ENCODE measurements at places on chromosomes 5 and 9.

DNA sequence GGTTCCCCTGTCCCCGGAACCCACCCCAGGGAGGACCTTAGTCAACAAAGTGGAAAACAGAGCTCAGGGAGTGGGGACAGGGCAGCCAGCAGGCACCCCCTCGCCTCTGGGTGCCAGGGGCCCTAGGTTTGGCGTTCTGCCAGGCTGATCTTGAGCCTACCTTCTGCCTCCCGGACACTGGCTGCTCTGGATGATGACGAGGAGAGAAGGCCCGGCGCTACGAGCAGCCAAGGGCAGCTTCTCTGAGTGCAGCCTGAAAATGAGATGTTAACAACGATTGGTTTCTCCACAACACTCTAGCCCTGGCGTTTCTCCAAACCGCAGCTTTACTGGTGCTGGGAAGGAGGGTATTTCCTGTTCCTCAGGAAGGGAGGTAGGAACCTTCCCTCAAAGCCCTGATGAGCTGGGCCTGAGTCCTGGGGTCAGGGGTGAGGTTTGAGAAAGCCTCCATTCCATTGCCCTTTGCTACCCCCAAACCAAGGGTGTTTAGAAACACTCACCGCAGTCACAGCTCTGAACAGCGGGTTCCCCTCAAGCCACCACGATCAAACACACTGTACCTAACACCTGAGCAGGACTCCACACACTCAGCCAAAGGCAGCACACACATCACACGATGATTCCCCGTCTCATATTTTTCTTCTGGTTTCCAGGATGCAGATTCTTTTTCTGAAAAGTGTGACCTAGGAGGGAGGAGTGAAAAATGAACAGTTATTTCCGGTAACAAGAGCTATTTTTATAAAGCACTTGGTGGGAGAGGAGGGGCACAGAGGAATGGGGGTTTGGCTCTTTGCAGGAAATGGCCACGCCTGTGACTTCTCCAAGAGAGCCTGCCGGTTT, at the start of gene STING1:
Gene STING1, minus strand, starts transcription at position 709 of the 840 bp plus-strand sequence. CDS start 1,054 bp downstream, outside the sequence.
- DNase-seq: peak; percentile 77

- DNase-seq: peak; percentile 52
These were observed 36.7 kb downstream of the FAXDC2 start for GRCh38 chr5:154813736-154814135.

GRCh38 chr5:2193542-2194235, 311.0 kb upstream of the IRX4 start:
- DNase-seq: no peak

- DNase-seq: peak; percentile 71
These were observed 22.3 kb downstream of the TRAF1 start for GRCh38 chr9:120904061-120904977.

DNA sequence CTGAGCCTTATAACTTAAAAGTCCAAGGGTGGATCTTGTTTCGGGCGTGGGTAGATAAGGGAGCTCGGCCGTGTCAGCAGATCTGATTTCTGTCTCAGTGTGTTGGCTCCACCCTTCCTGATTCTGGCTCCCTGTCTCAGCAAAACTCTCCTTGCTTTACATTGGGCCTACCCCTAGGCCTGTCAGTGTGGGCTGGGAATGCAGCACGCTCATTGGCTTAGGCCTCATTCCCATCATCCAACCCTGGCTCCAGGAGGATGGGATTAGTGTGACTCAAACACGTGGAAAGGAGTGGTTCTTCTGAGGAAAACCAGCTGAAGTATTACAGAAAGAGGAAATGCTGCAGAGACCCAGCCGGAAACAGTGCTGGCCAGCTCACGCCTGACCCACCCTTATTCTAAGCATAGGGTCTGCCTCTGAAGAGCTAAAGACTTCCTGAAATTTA, 59.9 kb downstream of the ZFAND5 start:
- no peak for DNase-seq

DNA sequence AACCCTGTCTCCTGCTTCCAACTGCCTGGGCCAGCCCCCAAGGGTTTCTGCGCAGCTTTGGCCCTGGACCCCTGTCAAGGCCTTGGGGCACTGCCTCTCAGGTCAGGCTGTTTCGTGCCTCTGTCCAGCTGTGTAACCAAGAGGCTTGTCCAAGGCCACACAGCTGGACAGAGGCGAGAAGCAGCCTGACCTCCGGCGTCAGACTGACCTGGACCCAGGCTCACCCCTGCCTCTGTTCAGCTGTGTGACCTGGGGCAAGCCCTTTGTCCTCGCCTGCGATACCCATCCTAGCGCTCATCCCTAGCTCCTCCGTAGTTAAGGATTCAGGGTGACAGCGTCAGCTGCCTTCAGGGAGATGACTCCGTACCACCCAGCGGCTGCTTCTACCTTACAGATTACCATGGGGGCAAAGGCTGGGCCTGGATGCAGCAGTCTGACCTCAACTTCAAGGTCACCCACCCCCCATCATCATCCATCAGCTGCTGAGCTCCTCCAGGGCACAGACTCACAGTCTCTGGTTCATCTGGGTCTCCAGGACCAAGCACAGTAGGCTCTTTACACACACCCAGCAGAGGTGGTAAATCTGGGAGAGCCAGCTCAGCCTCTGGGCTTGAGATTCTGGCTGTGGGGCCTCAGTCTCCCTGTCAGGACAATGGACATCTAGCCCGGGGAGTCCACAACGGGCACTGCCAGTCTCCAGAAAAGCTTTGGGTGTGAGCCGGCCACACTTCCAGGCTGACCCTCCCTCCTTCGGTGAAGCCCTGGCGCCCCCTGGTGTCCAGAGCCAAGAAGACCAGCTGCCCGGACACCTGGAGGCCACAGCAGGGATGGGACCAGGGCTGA, 7.9 kb downstream of the AK1 start:
- DNase-seq: peak; percentile 87

DNA sequence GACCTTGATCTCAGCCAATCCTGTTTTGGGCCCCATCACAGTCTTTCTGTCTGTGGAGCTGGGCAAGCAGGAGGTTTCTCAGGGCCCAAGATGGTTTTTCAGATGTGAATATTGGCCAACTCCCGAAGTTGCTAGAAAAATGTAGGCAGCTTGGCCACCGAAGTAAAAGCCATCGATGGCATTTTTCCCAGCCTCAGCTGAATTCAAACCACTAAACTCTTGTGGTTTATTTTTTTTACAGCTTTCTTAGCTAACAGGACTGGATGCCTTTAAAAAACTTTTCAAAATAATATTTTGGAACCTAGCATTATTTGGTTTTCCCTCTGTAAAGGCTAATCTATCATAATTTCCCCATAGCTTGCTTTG, 102.5 kb upstream of the ERCC6L2 start:
- DNase-seq: no peak

DNA sequence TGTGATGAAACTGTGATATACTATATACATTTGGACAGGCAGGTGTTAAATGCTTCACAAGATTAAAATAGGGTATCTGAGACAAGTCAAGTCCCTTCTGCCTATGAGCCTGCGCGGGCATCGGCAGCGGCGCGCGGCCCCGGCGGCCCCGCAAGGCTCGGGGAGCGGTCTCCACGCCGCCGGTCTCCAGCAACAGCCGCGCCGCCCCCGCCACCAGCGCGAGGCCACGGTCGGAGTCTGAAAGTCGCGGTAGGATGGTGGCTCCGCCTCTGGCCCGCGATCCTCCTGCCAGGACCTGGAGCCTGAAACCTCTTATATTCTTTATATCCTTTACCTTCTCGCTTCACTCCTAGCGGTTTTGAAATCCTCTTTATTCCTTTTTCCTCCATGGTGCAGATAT, 99.4 kb downstream of the INSL6 start:
- DNase-seq: no peak

GRCh38 chr9:87717456-87717855, 8.5 kb upstream of the CTSL start:
- no peak for DNase-seq
